CD8-positive, alpha-beta T cell (primary cell): ENCODE measurements at places on chromosomes 3 and 15. TPM values are rescaled to one million over a fixed set of nuclear protein-coding genes. Genes with fewer than 3 reads are reported as not detected.

The RHOV gene
- total RNA-seq: 0.24 TPM

The ZNF860 gene
- not detected for total RNA-seq

The CHRFAM7A gene
- total RNA-seq: not detected

DNA sequence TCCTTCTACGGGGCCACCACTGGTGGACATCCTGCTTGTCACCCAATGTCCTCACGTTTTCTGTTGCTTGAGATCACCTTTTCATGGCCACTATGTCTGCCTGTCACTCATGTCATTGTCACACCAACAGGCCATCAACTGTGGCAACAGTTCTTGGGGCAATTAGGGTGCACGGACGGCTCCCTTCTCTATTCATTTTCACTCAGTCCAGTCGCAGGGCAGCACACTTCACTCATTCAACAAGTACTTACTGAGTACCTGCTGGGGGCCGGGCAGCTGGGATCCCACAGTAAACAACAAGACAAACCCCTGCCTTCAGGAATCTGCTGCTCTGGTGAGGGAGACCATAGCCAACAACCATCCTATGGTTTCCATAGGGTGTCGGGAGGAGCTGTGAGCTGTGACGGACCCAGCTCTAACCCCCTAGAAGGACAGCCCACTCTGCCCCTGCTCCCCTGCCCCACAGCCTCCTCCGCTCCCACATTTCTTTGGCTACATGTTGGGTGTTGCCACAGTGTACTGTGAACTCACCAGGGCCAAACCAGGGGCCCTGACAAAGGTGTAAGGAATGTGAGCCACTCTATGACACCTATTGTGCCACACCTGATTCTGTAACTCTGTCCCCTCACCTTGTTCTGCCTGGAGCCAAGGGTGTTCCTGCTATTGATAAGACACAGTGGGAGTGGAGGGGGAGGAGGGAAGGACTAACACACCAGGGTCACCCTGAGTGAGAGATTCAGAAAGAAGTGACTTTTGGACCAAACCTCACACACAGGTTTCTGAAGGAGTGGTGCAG lies 1.9 kb downstream of the VILL start:
- DNase-seq: no peak

DNA sequence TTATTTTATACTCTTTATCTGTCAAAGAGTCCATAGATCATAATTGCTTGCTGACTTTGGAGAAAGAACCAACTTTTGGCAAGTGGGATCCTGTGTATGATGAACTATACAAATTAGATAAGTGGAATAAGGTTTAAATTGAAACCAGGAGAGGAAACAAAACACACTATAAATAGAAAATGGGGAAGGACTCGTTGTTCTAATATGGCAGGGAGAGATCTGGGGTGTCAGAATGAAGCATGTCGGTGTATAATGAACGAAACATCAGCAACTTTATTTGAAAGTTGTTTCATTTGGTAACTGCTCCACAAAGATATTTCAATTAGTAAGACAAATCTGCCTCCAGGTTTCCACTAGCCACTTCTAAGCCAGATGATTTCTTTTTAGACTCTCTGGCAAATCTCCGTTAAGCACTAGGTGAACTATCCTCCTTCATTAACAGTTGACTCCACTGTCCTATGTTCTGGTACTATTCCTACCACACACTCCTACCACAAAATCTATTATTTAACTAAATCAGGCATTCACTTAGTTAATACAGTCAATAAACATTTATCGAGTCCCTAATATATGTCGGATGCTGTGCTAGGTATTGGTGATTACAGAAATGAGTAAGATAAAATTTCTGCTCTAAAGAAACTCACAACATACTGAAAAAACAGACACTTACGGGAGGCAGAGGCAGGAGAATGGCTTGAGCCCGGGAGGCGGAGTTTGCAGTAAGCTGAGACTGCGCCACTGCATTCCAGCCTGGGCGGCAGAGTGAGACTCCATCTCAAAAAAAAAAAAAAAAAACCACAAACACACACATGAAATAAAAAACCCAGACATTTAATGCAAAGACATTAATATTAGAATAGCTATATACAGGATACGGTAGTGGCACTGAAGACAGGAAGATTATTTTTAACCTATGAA lies 20.1 kb downstream of the SLC15A2 start:
- DNase-seq: no peak

DNA sequence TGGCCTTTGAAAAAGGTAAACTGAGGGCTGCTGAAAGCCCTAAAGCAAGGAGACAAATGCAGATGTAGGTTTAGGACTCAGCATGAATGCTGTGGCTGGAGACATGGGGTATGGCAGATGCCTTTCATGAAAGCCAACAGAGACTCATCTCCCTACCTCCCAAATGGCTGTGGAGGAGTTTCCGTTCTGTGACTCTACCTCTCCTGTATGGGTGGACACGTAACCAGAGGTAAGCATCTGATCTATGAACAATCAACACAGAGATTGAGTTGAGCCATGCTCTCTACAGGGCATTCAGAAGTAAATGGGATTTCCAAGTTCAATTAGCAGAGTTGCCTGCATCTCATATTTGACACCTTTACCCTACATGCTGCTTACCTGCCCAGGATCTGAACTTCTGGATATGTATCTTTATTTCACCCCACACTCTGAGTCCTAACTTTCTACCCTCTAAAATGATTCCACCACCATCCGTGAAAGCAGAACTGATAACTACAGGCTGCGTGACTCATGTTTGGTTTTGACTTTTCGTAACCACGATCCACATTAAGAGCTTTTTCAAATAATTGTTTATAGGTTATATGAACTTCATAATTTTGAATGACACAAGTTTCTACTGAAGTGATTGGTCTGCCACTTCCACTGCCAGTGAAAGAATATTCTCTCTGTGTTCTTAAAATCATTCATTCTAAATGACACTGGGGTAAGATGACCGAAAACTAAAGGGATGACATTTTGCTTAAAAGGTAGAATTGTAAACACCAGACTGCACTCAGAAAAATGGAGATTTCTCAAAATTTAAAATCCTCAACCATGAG lies 1058.7 kb downstream of the FHIT start:
- no peak for DNase-seq

DNA sequence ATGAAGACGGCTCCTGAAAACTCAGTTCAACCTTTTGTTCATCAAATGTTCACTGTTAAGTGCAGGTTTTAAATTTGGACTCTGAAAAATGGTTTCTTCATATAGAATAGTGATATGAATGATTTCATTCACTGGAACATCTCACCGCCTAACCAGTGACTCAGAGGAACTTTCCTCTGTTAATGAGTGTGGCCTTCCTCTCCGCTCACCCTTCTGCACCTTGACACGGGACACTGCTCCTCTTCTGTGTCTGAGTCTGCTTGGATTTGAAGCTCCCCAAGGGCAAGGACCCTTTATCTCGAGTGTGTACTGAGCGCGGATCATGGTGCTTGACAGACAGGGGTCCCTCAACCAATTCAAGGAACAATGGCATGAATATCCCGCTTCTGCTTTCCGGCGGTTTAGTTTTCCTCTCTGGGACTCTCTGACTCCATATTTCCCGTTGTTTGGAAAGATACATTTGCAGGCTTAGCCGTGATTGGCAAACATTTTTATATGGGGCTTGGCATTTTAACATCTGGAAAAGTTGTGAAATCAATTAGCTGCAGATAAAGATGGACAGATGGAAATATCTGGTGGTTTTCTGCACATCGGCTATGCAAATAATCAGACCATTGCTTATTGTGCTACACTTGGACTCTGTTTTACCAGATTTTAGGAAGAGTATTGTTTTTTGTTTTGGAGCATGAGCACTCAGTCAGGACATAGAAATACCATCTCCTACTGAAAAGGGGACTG lies 20.9 kb downstream of the KBTBD8 start:
- no peak for DNase-seq

DNA sequence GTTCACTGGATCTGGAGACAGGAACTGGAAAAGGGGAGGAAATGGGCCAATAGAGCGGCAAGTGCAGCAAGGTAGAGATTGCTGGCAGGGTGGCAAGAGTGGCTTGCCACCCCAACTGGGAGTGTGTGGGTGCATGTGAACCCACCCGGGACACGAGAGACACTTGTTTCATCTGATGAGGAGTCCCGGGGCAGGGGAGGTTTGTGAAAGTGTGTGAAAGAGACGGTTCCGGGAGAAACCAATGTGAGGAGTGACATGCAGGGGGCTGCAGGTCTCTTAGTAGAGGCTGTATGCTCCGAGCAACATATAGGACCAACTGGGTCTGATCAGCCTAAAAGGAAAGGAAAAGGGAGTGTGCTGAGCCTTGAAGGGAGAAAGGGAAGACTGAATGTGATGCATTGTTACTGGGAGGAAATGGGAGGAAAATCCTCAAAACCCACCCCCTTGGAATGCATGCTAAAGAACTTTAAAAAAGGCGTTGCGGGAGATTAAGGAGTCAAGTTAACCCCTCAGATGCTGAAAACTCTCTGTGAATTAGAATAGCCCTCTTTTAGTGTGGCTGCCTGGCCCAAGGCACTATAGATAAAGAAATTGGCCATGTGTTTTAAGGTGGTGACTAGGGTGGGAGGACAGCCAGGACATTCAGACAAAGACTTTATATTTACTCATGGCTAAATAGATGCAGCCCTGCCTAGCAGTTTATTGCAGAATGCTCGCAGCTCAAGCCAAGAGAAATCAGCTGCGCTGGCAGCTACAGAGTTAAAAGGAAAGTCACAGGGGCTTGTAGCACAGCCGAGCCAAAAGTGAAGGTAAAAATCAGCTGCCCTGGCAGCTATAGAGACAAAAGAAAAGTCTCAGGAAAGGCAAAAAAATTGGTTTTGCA lies 9.1 kb upstream of the SLC9C1 start:
- no peak for DNase-seq

- DNase-seq: no peak
These were observed 16.2 kb upstream of the XIRP1 start for GRCh38 chr3:39208463-39209055.

GRCh38 chr15:62403164-62403809 lies 238.2 kb upstream of the C2CD4B start:
- no peak for DNase-seq

DNA sequence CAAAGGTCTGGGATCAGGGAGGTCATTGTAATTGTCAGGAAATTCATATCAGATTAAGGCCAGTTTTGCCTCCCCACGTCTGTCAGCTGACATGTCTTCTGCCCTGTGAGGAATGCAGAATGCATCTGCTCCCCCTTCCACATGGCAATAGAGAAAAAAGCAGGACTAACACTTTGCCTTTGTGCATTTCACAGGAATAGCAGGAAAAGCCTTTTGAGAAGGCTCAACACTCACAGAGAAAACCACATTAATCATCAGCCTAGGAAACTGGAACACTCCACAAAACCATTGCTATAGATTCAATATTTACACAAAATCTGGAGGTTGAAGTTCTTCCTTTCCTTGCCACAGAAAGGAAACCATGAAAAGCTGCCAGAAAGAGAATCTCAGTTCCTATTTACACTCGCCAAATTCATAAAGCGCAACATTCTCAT lies 165.2 kb upstream of the HES1 start:
- DNase-seq: no peak

GRCh38 chr3:109229174-109229847 lies 87.0 kb downstream of the DPPA2 start:
- no peak for DNase-seq

DNA sequence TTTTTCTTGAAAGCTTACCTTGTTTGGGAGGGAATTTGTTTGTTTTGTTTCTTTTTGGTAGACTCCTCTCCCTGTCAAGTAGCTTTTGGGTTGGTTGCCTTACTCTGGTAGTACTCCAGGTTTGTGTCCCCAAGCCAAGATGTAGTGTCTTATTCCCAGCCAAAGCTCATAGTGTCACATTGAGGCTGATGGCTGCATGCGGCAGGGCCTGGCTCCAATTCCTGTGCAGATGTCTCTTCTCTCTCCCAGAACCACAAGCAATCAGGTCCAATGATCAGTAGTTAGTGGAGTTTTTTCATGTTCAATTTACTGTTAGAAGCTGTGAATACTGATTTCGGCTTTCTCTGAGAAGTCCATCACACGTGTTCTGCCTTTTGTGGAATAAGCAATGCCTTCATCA lies 221.1 kb upstream of the THBS1 start:
- DNase-seq: no peak

- no peak for DNase-seq
These were observed 5.2 kb upstream of the RLBP1 start for GRCh38 chr15:89226359-89227221.

DNA sequence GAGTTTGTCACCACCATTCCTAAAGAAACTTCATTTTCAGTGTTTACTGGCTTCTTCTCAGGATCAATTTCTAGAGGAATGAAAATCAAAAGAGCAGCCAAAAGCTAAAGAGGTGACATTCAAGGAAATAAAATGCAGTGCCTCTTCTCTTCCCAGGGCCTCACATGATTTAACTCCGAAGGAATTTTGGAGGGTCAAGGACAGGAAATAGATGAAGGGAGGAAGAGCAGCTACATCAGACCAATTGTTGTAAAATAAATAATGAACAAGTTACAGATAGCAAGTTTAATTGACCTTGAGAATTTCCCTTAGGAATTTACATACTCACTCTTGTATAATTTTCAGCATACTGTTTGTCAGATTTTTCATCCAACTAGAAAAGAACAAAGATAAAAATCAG lies 78.1 kb downstream of the LRRFIP2 start:
- no peak for DNase-seq

GRCh38 chr15:76994001-76994400 lies 925 bp upstream of the PSTPIP1 start:
- DNase-seq: peak; percentile 81

DNA sequence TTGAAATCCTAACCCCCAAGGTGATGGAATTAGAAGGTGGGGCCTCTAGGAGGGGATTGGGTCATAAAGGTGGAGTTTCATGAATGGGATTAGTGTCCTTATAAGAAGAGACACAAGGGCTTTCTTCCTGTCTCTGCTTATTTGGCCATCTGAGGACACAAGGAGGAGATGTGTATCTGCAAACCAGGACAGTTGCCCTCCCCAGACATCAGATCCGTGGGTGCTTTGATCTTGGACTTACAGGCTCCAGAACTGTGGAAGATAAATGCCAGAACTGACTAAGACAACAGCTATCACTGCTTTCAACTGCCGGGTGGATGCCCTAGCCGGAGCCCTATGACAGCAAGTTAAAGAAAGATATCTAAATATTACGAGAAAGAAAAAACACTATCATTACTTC lies 94.4 kb downstream of the CHRNA7 start:
- no peak for DNase-seq

DNA sequence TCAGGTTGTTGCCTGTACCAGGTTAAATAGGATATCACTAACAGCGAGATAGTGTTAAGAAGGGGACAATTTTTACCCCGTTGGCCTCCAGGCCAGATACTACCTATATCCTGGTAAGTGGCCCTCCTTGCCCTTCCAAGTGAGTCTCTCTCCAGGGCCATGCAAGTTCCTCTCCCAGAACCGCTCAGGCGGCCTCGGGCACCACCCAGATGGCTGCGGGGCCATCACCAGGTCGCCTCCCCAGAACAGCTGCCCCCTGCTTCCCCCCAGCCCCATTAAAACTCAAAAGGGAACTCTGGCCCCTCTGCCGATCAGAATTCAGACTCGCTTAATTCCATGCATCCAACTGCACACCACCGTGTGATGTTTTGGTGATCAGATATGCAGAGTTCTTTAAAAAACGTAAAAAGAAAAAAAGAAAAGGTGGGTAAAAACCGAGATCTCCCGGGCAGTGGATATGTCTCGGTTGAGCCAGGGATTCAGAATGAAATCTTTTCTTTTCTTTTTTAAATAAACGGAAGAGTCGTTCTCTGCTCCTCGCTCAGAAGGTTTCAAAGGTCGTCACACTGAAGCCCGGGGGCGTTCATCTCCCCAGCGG lies 1.9 kb upstream of the TRIM71 start:
- no peak for DNase-seq
